ENCODE measurements at places on chromosomes 1 and 21.

- no peak for DNase-seq
Observed at GRCh38 chr1:14606632-14607031, 8.1 kb downstream of the KAZN start.

GRCh38 chr21:23899561-23899960 lies 1707.7 kb downstream of the MRPL39 start:
- no peak for DNase-seq

GRCh38 chr1:181849071-181849470 lies 212.4 kb downstream of the ZNF648 start:
- DNase-seq: no peak

DNA sequence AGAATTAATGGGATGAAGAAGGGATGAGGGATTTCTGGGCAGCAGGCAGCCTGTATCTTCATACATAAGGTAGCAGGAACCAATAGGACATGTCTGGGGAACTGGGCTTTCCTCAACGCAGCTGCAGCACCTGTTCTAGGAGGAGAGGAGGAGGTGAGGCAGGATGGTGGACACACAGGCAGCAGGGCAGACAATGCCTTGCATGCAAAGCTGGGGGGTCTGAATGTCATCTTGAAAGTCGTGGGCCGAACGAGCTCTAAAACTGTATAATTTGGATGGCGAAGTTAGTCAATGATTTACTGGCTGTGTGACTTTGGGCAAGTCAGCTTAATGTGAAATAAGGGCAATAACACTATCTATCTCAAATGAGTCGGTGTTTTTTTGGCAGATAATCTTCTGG lies 124.4 kb downstream of the BEND5 start:
- no peak for DNase-seq

DNA sequence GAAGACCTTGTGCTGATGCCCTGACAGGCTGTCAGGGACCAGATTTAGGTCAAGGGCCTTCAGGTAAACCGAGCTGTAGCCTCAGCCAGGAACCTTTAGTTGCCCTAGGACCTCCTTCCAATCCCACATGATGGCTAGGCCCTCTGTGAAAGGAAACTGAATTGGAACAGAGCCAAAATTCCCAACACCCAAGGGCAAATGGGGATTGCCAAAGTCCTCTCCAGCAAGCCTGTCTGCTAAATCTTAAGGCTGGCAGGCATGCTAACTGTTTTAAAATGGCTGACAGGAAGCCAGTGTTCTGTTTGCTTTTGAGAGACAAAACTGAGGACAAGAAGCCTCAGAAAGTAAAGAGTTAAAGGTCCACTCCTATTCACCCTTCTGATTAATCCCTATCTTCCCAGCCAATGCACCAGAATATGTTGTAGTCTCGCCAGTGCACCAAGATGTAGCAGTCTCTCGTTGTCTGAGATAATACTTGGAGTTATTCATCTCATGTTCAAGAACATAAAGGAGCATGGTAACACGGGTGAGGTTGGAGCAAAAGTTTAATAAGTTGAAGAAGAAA lies 35.1 kb downstream of the MSTO1 start:
- DNase-seq: no peak

- no peak for DNase-seq
Observed at GRCh38 chr1:44565259-44565750, 109.0 kb downstream of the TMEM53 start.

DNA sequence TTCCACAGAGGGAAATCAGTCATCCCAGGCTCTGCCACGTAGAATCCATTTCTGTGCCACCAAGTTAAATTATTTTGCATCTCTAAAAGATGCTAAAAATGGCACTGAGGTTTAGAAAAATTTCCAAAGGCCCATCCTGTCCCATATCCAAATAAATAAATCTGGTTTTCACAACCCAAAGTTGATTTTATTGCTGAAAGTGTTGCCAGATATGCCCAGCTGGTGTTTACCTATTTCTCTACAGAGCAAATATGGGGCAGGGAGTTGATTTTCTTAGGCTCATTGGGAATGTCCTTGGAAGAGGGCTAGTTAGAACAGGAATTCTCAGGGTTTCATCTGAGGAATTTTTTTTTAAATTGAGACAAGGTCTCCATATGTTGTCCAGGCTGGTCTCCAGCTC lies 19.0 kb downstream of the MAP1LC3C start:
- no peak for DNase-seq

- DNase-seq: no peak
Observed at GRCh38 chr1:228373004-228373680, 33.5 kb downstream of the TRIM11 start.

DNA sequence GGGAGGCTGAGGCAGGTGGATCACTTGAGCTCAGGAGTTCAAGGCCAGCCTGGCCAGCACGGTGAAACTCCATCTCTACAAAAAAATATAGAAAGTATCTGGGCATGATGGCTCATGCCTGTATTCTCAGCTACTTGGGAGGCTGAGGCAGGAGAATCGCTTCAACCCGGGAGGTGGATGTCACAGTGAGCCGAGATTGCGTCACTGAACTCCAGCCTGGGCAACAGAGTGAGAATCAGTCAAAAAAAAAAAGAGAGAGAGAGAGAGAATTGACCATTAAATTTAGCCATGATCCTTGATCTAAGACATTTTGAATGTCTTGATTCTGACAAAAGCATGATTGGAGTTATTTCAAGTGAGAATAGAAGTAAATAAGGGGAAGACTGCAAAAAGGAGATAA lies 19.1 kb downstream of the RBM11 start:
- no peak for DNase-seq

- DNase-seq: peak; percentile 32
Observed at GRCh38 chr1:201545851-201546492, 7.0 kb downstream of the NAV1 start.

DNA sequence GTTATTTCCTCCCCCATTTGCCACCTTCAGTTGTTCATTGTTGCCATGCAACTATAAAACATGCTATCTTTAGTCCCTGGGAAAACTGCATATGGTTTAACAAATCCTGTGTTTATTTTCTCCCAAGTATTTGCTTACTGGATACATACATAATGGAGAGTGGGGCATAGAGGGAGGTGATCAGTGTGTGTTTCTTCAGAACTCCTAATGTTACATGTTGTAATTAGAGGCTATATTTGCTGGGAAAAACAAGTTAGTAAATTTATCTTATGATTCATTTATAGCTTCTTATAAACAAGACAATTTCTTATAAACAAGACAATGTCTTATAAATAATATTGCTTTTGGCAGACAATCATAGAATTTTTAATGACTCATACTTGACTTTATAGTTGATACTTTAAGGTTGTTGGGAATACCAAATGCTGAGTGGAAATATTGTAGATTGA lies 7.3 kb upstream of the GIPC2 start:
- DNase-seq: no peak

DNA sequence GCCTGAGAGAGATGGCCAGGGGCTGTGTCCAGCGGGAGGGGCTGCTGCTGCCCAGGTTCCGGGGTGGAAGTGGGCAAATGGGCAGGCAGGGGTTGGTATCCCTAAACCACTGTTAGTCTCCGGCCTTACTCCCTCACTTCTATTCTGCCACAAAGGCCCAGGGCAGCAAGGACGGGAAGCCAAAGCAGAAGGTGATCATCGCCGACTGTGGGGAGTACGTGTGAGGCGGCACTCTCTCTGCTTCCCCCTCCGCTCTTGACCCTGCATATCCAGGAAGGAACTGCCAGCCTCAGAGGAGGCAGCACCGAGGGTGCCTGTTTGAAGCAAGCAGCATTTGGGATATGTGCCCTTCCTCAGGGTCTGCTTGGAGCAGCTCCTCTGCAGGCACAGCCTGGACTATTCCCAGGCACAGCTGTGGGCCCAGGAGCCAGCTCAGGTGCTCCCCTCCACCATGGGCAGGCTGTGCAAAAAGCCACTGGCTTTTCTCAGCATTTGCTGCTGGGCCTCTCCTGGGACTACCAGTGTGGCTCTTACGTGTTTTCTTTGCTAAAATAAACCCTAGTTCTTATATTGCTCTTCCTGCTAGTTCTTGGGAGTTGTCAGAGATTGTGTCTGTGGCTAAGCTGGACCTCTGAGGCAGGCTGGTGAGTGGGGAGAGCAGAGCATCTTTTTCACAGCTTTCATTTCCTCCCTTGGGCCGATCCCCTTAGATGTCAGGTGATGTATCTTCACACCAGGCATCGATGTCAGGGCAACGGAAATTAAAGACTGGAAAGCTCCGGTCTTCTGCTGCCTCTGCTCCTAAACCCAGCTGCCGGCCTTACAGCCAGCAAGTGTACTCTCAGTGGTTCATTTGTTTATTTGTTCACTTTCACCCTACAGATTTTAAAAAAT lies 14.7 kb downstream of the PPIE start:
- no peak for DNase-seq

- peak; percentile 37 for DNase-seq
Observed at GRCh38 chr1:200128944-200129879, 101.7 kb downstream of the NR5A2 start.

- no peak for DNase-seq
Observed at GRCh38 chr1:26690157-26690556, 5.7 kb upstream of the ARID1A start.

GRCh38 chr1:90142697-90143096 lies 147.8 kb downstream of the ZNF326 start:
- DNase-seq: no peak

DNA sequence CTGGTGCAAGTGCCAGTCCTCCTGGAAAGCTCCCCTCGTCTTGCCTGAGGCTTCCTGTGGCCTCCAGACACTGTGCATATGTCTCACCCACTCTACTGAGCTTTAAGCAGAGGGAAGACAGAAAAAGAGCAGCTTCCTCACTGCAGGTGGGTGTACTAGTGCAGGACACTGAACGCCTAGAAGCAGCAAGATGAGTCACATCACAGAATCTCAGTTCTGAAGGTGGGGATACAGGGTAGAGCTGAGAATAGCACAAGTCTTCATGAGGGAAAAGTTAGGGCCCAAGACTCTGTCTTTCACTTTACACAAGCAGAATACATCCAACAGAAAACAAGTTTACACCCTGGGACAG lies 37.4 kb downstream of the PCAT6 start:
- peak; percentile 74 for DNase-seq

DNA sequence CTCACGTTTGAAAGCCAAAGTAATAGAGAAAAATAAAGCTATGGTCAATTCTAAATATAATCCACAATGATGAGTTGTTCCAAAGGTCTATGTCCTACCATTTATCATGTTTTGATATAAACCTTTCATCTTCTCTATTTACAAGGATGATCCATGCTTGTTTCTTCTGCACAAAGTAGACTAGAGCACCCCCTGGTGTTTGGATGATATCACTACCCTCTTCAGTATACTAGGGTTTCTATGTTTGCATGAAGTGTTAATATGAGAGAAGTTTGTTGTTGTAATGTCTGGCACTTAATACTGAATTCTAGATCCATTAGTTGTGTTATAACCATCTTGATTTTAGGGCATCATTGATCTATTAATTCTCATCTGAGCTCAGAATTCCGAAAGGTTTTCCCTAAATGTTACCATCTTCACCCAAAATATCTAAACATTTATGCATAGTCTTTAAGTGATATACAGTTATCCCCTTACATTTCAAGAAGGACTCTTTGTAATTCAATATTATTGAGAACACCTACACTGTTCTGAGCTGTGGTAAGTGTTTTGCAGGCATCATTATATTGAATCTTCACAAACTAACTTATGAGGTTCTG lies 21.1 kb downstream of the CLDN8 start:
- peak; percentile 5 for DNase-seq

DNA sequence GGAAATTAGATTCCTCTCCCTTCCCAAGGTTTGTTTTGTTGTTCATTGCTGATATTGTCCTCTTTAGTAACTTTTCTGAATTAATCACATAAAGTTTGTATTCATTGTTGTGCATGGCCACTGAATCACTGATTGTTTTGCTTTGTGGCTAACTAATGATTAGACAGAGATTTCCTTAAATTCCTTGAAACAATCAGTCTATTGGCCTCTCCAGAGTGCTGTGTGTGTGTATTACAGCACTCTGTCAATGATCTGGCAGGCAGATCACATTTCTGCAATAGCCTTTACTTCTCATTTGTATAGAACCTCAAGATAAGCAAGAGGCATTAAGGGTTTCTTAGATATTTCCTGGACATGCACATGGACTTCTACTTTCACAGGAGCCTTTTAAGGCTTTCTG lies 78.6 kb downstream of the DUSP10 start:
- no peak for DNase-seq
